Common myeloid progenitor, CD34-positive (primary cell): ENCODE measurements at places on chromosomes 13 and 19.

DNA sequence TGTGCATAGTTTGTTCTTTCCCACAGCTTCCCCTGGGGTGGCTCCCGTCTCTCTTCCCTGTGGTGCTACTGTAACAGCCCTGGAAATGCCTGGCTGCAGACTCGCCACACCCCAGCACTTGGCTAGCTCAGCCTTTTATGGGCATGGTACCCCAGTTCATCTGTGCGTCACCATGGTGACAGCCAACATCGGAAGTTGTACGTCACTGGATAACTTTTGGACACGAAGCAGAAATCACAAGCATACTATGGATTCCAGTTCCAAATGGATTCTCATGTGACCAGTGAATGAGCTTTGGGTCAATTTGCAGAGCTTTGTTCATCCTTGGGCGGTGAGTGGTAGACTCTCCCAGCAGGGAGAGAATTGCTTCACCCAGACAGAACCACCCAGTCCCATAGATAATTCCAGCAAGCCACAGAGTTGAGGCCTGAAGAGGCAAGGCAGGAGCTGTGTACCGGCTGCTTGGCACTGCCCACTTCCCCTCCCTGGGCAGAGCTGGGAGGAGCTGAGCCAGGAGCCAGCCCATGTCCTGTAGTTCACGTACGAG, 54.4 kb downstream of the COL4A2 start:
- DNase-seq = no peak

DNA sequence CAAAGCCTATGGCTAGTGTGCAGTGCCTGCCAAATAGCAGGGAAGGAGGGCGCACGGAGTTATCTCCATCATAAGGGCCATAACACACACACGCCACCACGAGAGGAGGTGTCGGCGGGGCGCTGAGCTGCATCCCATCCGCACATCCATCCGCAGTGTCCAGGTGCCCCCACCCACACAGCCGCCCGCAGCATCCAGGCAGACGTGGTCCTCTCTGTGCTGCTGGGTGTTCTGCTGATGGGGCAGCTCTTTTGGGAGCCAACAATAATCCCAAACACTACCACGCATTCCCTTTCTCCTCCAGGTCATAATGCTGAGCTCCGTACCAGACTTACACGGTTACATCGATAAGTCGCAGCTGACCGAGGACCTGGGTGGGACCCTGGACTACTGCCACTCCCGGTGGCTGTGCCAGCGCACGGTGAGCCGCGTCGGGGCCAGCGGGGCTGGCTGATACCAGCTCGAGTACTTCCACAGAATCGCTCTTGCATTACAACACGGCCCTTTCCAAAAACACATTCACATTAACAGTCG, 41.5 kb upstream of the F7 start:
- no peak for DNase-seq

DNA sequence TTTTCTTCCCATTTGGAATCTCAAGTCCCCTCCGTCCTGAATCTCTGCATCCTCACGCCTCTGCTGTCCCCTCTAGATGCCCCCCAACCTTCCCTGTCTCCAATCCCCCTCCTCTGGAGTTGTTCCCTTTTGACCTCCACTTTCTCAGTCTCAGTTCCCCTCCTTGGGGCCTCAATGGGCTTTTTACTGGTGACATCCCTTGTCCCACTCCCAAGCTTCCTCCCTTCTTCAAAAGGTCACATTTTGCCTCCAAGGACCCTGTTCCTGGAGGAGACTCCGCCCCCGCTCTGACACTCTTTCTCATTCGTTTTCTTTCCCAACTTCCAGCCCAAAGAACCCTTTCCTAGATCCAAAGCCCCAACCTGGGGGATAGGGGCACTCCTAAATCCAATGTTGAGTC, 1.0 kb downstream of the AP2S1 start:
- no peak for DNase-seq

DNA sequence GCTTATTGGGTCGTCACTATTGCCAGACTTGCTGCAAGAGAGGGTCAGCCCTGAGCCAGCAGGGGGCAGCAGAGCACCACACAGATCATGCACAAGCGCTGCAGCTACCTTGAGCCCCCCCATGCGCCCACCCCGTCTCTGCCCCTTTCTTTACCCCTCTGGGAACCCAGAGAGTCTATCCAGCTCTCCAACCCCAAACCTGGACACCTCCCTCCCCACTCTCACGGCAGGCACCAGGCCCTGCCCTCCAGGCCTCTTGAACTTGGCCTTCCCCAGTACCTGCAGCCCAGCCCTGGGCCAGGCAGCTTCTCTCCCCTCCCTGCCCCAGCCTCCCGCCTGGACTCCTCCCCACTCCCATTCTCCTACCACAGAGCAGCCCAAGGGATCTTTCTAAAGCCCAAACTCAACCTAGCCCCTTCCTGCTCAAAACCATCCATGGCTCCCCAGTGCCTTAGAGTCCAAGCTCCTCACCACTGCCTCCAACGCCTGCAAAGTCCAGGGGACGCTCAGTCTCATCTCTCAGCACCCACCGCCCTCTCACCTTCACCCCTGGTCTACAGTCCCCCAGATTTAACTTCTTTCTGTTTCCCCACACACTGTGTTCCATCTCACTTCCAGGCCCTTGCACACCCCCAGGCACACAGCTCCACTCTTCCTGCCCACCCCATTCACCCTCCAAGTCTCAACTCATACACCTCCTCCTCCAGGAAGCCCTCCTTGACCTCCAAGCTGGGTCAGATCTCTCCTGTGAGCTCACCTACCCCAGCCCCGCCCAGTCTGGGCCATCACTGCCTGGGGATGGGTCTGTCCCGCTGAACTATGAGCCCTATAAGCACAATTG, 9.4 kb upstream of the CEACAM16 start:
- peak; percentile 88 for DNase-seq

- DNase-seq = peak; percentile 58
Observed at GRCh38 chr19:7534531-7535046, 928 bp upstream of the PNPLA6 start.
